ENCODE measurements at places on chromosomes 11 and 22.

DNA sequence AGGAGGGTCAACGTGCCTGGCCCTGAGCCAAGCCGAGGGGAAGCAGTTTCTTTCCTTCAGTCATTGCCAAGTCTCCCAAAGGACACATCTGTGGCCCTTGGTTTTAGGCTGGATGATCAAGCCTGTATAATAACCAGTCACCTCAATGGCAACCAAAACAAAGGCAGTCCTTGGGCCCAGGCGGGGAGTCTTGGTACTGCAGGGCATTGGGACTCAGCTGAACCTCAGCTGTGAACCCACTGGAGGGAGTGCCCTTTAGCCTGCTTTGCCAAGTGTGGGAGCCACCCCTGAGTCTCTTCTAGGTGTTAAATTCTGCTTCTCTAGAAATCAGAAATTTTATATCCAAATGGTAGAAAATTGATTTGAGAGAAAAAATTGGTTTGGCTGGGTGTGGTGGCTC lies 36.9 kb downstream of the CPT1A start:
- DNase-seq = no peak

DNA sequence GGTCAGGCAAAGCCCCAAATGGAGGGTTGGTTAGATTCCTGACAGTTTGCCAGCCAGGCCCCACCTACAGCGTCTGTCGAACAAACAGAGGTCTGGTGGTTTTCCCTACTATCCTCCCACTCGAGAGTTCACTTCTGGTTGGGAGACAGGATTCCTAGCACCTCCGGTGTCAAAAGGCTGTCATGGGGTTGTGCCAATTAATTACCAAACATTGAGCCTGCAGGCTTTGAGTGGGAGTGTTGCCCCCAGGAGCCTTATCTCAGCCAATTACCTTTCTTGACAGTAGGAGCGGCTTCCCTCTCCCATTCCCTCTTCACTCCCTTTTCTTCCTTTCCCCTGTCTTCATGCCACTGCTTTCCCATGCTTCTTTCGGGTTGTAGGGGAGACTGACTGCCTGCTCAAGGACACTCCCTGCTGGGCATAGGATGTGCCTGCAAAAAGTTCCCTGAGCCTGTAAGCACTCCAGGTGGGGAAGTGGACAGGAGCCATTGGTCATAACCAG lies 4.7 kb upstream of the TTC36 start:
- no peak for DNase-seq

- DNase-seq = no peak
Measured at GRCh38 chr11:62264004-62264403, 6.0 kb upstream of the SCGB2A2 start.

GRCh38 chr11:95434489-95435057 lies 203.6 kb upstream of the SESN3 start:
- no peak for DNase-seq

DNA sequence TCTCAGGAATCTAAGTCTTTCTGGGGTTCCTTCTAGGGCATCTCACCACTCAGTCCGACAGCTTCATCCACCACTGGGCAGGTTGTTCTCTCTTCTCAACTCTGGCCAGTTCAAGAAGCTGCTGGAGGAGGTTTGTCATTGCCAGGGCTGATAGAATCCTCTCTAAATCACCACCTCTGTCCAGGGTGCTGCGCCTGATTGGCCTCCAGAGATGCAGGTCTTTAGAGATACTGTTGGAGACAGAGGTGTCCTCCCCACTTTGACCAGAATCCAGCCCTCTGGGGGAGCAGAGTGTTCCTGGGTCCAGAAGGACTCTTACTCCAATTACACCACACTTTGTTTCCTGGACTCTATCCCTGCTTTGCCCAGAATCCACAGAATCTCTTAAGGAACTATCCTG lies 90.2 kb downstream of the NELL1 start:
- DNase-seq = no peak

GRCh38 chr11:120260616-120261015 lies 20.7 kb downstream of the POU2F3 start:
- DNase-seq = no peak

DNA sequence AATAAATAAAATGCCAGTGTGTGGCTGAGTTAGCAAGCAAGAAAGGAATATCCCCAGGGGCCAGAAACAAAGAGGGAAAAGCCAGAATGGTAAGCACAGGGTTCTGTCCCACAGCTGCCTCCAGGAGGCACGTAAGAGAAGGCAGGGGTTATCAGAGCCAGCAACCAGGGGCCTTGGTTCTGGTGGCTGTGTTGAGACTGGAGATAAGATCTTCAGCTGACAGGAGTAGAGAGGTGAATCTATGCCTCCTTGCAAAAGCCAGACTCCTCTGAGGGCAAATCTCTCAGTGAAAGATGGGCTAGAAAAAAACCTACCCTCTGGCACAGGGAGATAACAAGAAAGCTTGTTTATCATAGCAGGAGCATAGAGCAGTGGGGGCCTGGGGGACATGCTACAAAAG lies 29.8 kb upstream of the NFAM1 start:
- no peak for DNase-seq

- no peak for DNase-seq
Measured at GRCh38 chr11:110337570-110338193, 41.3 kb upstream of the RDX start.

- DNase-seq = no peak
Measured at GRCh38 chr11:78350091-78350645, 67.5 kb downstream of the GAB2 start.

GRCh38 chr22:49583341-49583740 lies 244.3 kb downstream of the BRD1 start:
- no peak for DNase-seq

DNA sequence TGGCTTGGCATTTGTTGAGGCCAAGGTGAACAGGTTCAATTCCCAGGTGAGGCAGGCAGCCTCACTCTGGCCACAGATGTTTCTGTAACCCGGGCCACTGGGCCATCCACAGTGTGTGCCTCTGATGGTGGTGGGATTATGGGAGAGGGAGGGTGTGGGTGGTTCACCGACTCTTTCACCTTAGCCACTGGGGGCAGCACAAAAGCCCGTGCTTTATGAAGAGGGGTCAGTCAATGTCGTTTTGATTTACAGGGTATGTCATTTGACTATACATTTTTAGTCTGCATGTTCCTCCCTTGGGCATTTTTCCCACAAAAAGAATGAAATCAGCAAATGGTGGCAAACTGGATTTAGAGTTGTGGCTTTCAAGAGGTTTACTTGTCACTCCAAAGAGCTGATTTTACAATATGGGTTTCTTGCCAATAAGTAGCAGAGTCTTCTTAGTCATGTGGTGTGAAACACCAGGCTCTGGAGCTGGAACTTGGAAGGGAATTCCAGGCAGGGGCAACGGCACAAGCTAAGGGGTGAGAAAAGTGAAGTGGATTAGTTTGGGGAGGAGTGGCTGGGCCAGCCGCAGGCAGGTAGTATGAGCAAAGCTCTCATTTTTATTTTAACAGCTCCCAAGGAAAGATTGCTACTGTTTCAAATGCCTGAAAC lies 217.8 kb upstream of the ZBED5 start:
- no peak for DNase-seq

GRCh38 chr22:43515902-43516301 lies 104.1 kb downstream of the MPPED1 start:
- DNase-seq = no peak

GRCh38 chr11:5712507-5712906 lies 22.9 kb downstream of the TRIM22 start:
- no peak for DNase-seq

Measured in stimulated activated CD8-positive, alpha-beta memory T cell treated with anti-CD3 and anti-CD28 coated beads, Interleukin-2, amount 100 ng/mL, for 48 hours (primary cell).